ENCODE measurements at places on chromosomes 2 and 18. TPM values are rescaled to one million over a fixed set of nuclear protein-coding genes. Genes with fewer than 3 reads are reported as not detected.

The DUSP28 gene
- total RNA-seq = 2.4 TPM

The KLHL30 gene
- total RNA-seq = 0.09 TPM

The UGT1A8 gene
- total RNA-seq = not detected

The CCDC74A gene
- 9.3 TPM for total RNA-seq

The LTBP1 gene
- total RNA-seq = 836 TPM

The TCF23 gene
- total RNA-seq = not detected

The SPDYA gene
- 1.3 TPM for total RNA-seq

The CHN1 gene
- total RNA-seq = 19.1 TPM

The HOXD13 gene
- not detected for total RNA-seq

The INO80D gene
- 3.3 TPM for total RNA-seq

The REEP1 gene
- not detected for total RNA-seq

The C2orf81 gene
- 1.4 TPM for total RNA-seq

The GMPPA gene
- total RNA-seq = 58.9 TPM

The COLEC12 gene
- 144 TPM for total RNA-seq

The BCL2 gene
- total RNA-seq = 0.86 TPM

The CENPA gene
- 1.6 TPM for total RNA-seq

The PDE1A gene
- 27.9 TPM for total RNA-seq

The LANCL1 gene
- total RNA-seq = 60.7 TPM

The CYBRD1 gene
- total RNA-seq = 454 TPM

The SUPT7L gene
- total RNA-seq = 14.2 TPM

The SP140L gene
- 7.3 TPM for total RNA-seq

The DUSP19 gene
- 4.1 TPM for total RNA-seq

The FAP gene
- total RNA-seq = 46.5 TPM

The DTNA gene
- total RNA-seq = 19.1 TPM

The GNLY gene
- total RNA-seq = not detected

The WDR35 gene
- 13.9 TPM for total RNA-seq

The MC5R gene
- not detected for total RNA-seq

The DSG1 gene
- not detected for total RNA-seq

The ANO7 gene
- 0.63 TPM for total RNA-seq

The ITPRIPL1 gene
- total RNA-seq = 2.7 TPM

The SLC9A4 gene
- total RNA-seq = not detected

The GDF7 gene
- total RNA-seq = under 0.01 TPM

The TMEM163 gene
- total RNA-seq = not detected

The STRN gene
- 11.7 TPM for total RNA-seq

The ONECUT2 gene
- total RNA-seq = not detected

The MIB1 gene
- total RNA-seq = 78.3 TPM

The COL6A3 gene
- total RNA-seq = 1,632 TPM

The REL gene
- total RNA-seq = 1.7 TPM

The CCDC178 gene
- 0.94 TPM for total RNA-seq

The ZNF804A gene
- 4.7 TPM for total RNA-seq

The NEUROD1 gene
- total RNA-seq = not detected

The GALM gene
- 40.5 TPM for total RNA-seq

The FSIP2 gene
- under 0.01 TPM for total RNA-seq

Measured in bronchial smooth muscle cell (primary cell).